AG10803 (cell line): ENCODE measurements at places on chromosomes 4 and X.

DNA sequence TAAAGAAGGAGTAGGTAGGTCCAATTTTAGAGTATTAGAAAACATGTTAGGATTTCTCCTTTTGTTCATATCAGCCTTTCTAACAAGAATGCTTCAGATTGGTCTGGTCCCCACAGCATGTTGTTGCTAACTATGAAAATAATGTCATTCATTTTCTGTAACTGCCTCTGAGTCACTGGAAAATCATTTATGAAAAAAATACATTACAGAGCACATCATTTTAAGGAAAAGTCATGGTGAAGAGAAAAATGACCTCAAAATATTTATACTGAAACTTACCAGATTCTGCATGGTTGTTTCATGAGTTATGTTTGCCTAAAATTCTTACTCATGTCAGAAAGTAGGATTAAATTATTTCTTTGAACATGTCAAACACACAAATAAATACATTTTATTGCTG lies 35.2 kb downstream of the DTHD1 start:
- no peak for DNase-seq

DNA sequence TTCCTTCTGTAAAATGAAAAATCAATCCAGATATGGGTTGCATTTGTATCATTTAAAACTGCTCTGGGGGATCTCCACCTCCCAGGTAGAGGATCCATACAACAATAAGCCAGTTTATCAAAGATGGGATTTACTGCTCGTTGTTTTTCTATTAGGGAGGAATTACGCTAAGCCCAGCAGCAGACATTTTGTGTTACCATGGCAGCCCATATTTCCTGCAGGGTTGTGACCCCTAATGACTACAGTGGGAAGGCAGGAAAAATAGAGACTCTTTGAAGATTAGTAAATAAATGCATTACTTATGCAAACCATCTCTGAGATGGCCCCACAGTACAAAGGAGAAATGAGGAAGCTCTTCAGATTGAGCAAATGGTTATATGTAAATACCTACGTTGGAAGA lies 253.4 kb upstream of the GPR101 start:
- no peak for DNase-seq

- no peak for DNase-seq
Measured at GRCh38 chrX:120464411-120464810, 4.7 kb downstream of the LAMP2 start.

DNA sequence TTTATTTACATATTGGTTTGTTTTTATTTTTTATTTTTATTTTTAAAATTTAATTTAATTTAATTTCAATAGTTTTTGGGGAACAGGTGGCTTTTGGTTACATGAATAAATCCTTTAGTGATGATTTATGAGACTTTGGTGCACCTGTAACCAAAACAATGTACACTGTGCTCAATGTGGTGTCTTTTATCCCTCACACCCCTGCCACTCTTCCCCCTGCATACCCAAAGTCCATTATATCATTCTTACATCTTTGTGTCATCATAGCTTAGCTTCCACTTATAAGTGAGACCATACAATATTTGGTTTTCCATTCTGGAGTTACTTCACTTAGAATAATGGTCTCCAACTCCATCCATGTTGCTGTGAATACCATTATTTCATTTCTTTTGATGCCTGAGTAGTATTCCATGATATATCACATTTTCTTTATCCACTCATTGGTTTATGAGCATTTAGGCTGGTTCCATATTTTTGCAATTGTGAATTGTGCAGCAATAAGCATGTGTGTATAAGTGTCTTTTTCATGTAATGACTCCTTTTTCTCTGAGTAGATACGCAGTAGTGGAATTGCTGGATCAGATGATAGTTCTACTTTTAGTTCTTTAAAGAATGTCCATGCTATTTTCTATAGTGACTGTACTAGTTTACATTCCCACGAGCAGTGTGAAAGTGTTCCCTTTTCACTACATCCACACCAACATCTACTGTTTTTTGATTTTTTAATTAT lies 157.1 kb downstream of the CPXCR1 start:
- no peak for DNase-seq

DNA sequence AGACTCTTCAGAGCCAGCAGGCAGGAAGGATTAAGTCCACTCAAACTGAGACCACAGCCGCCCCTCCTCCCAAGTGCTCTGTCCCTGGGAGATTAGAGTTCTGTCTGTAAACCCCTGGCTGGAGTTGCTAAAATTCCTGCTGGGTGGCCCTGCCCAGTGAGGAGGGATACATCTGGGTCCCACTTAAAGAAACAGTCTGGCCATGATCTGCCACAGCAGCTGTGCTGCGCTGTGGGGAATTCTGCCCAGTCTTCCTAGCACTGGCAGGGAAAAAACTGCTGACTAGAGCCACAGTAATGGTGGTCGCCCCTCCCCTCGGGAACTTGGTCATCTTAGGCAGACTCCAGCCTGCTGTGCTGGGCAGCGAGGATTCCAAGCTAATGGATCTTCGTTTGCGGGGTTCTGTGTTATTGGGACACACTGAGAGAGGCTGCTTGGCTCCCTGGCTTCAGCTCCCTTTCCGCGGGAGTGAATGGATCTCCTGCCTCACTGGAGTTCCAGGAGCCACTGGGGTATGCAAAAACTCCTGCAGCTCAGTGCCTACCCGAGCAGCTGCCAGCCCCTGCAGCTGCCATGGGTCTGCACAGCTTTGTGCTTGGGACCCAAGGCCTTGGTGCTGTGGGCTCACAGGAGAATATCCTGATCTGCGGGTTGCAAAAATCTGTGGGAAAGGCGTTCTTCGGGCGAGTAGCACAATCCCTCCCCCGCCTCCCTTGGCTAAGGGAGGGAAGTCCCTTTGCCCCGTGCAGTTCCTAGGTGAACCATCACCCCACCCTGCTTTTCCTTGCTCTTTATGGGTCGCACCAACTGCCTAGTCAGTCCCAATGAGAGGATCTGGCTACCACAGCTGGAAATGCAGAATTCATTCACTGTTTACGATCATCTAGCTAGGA lies 15.7 kb downstream of the ZXDB start:
- DNase-seq, result no peak

GRCh38 chr4:145177511-145177905 lies 2.9 kb downstream of the OTUD4 start:
- peak; percentile 47 for DNase-seq

- DNase-seq, result no peak
Measured at GRCh38 chr4:88549815-88550214, 26.2 kb upstream of the PYURF start.

GRCh38 chr4:2811830-2812611 lies 19.1 kb downstream of the SH3BP2 start:
- DNase-seq, result peak; percentile 55

GRCh38 chrX:75883446-75883845 lies 98.4 kb upstream of the MAGEE2 start:
- no peak for DNase-seq

GRCh38 chr4:133347409-133347808 lies 198.3 kb downstream of the PCDH10 start:
- no peak for DNase-seq

DNA sequence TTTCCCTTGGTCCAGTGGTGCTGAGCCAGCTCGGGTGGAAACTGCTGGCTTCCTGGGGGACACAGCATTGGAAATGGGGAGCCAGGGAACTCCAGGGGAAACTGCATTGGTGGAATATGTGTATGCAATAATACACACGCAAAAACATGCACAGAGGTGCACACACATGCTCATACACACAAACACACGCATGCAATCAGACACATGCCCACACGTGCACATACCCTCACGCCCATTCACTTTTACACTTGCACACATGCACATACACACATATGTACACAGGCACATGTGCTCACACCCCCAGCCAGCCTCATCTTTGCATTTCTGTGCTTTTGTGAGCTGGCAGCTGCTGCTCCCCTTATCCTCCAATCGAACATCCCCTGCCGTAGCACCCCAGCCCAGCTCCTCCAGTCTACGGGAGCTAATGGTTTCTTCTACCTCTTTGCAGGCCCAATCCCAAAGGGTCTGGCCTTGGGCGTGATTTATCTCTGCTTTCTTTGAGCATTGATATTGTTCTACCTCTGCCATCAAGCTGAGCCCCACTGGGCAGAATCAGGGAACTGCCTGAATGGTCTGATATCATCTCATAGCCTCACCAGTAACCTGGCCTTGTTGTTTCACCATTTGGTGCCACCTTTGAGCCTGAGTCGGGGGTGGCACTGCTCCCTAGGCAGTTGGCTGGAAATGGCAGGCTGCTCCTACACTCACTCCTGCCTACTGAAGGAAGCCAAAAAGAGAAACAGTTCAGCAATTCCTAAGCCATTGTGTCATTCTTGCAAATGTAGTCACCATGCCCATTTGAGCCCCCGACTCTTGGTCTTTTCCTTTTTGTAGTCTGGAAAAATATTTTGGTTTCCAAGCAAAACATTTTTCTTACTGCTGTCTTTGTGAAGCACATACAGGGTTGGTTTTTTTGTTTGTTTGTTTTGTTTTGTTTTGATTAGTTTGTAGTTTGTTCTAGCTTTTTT lies 104.4 kb upstream of the MAMLD1 start:
- peak; percentile 27 for DNase-seq

DNA sequence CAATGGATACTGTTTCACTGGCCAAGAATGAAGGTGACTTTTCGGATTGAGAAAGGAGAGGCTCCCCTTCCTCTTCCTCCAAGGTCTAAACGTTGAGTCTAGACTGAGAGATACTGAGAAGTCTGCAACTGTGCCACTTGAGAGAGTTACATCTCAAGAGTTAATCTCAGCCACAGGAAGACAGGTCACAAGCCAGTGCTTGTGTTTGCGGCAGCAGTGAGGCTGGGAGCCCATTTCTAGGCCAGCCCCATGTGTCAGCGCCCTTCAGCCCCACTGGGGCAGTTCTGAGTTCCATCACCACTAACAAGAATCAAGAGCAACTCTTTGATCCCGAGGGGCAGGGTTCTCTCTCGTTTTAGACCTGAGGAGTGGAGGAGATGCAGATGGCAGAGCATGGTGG lies 7.3 kb upstream of the SEC24D start:
- no peak for DNase-seq

DNA sequence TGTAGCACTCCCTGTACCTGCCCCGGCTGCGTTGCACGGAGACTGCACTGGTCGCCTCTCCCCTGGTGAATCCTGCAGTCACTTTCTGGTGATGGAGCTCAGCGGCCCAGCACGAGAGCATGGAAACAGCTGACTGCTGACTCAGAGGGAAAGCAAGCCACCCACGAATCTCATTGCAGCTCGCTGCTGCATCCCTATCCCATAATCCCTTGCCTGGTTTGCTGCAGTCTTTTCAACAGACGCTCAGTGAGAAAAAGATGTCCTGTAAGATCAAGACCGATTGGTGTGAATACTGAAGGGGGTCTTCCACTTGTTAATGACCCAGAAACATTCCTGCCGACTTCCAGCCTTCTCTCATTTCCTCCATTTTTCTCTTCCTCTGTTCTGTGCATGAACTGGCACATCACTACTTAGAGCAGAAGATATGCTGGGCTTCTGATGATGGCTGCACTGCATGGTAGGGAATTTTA lies 52.9 kb downstream of the TRIM2 start:
- DNase-seq, result peak; percentile 65

- peak; percentile 94 for DNase-seq
Measured at GRCh38 chr4:53586121-53586816, 5.0 kb downstream of the LNX1 start.

- DNase-seq, result no peak
Measured at GRCh38 chr4:142671516-142671915, 174.6 kb downstream of the INPP4B start.

DNA sequence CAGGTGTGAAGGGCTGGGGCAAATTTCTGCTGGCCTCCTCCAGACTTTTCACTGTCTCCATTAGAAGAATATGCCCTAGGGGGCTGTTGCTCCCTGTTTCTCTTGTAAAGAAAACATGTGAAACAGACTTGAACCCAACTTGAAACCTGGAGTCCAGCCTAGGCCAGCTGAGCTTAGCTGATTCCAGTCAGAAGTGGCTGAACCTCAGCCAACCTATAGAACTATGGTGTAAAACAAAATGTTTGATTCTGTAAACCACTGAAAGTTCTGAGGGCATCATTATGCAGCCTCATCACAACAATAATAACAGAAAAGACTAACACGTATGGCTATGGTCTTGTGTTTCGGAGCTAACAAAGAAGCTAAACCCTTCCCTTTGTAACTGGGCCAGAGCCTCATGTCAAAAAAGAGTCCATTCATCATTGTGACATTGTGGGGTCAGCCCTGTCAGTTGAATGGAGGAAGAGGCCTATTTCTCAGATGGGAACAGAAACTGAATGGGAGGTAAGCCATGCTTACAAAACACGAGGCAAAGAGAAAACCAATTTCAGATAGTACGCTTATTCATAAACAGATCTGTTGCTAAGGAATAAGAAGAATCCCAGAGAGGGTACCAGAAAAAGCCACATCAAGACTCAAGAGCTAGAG lies 34.1 kb downstream of the SETD7 start:
- no peak for DNase-seq

- no peak for DNase-seq
Measured at GRCh38 chr4:158895797-158896576, 127.2 kb downstream of the FNIP2 start.

- DNase-seq, result no peak
Measured at GRCh38 chr4:47337893-47338292, 125.6 kb downstream of the COMMD8 start.

GRCh38 chrX:7086384-7086783 lies 61.1 kb upstream of the STS start:
- no peak for DNase-seq

GRCh38 chr4:81804849-81805248 lies 333.1 kb upstream of the RASGEF1B start:
- DNase-seq, result no peak

DNA sequence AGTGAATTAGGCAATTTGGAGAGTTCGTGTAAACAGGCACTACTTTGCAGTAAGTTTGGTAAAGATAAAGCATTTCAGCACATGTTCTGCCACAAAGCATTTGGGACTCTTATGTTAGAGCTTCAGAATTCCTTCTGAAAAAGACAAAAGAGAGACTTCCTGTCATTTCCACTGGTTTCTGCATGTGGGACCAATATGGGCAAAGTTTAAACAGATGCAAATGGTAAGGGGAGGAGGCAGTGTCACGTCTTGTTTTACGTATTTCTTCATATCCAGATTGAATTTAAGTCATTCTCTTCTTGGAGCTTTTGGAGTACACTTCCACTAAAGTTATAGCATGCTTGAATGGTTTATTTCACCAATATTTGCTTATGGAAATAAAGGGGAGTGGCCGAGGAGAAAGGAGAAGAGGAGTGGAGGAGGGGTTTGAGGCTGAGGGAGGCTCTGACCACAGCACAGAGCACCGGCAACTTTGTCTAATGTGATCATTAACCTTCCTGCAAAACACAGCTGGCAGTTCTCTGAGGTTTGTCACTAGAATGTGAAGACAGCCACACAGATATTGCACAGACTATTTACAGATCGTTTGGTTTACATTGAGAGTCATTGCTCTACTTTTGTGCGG lies at the start of gene APELA:
TSS of gene APELA (plus strand) at position 479 of the 625 bp plus-strand sequence. CDS start 154 bp downstream, outside the sequence.
- peak; percentile 16 for DNase-seq

- DNase-seq, result no peak
Measured at GRCh38 chr4:66372706-66373105, 702.4 kb upstream of the EPHA5 start.

DNA sequence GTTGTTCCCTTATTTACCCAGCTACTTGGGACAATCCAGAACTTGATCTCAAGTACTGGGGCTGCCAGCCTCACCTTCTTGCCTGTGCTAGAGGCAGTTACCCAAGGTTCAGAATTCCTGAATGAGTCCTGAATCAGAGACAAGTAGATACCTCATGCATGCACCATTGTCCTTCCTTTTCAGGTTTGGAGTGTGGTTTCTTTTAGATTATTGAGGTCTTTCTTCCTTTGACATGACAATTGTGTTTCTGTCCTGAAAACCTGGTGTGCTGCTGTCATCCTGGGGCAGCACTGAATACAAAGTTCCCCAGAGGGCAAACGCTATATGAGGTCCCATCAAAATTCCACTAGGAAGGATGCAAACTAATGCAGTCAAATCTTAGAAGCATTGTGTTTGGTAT lies 3.5 kb downstream of the CXCL2 start:
- DNase-seq, result no peak
